ENCODE measurements at places on chromosomes 2 and 18.

GRCh38 chr2:19936203-19936602 lies 34.4 kb upstream of the TTC32 start:
- no peak for DNase-seq

- DNase-seq = peak; percentile 29
Observed at GRCh38 chr2:121036226-121036692, 248.7 kb downstream of the TFCP2L1 start.

DNA sequence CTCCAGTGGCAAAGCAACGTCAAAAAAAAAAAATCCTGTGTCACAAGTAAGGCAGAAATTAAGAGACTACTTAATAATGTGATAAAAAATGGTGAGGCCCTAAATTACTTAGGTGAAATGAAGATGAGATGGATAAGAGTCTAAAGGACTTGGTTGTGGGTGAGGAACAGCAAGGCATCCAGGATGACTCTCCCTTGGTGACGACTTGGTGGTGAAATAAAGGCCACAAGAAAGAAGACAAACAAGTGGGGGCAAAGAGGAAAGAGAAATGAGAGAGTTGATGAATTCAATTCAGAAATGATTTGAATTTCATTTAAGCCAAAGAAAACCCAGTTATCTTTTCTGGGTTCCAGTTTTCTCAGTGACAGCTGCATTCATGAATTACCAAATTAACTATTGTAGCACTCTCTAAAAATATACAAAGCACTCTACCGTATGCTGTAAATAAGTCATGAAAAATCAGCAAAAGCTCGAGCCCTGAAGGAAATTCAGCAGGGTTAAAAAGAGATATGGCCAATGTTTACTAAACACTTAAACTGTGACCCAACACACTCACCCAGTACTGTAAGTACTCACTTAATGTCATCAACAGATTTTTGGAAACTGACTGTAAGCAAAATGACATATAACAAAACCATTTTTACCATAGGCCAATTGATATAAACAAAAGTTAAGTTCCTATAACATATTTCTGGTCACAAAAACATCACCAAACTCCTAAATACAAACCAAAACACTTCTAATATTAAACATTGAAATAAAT lies 1.4 kb downstream of the METTL8 start:
- no peak for DNase-seq

GRCh38 chr2:26581991-26582842 lies 58.9 kb downstream of the CIB4 start:
- DNase-seq = no peak

GRCh38 chr2:112686348-112687217 lies 34.2 kb upstream of the NT5DC4 start:
- no peak for DNase-seq

- peak; percentile 58 for DNase-seq
Observed at GRCh38 chr2:215479121-215479520, 43.3 kb upstream of the FN1 start.

DNA sequence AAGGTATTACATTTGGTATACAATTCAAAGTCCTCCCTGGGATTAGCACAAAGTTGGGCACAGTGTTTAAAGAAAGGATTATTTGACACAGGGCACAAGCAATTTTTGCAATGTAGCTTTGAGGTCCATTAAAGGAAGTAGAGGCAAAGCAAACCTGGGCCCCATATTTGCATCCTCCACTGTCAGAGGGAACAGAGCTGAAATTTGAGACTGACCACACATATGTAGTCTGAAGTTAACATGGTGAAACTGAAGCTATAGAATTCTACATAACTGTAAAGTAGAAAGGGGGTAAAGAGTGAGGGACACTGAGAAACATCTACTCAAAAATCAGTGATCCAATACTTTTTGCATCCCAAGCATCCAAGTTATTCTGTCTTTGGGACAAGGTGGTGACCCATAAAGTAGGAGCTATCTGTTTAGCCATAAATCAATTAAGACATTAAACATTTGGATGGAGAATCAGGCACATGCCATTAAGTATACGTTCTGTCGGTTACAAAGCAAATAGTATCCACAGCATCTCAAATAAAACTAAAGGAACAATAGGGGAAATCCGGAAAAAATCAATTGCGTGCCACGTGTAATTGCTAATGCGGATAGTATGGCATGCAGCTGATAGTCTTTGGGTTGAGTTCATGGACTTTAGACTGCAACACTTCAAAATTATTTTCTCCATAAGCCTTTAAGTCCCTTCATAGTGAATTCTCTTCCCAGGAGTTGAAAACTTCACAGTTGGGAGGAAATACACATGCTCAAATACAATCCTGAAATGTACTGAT lies 72.6 kb downstream of the PLEKHM3 start:
- no peak for DNase-seq

- no peak for DNase-seq
Observed at GRCh38 chr18:44957461-44957860, 276.8 kb downstream of the SETBP1 start.

DNA sequence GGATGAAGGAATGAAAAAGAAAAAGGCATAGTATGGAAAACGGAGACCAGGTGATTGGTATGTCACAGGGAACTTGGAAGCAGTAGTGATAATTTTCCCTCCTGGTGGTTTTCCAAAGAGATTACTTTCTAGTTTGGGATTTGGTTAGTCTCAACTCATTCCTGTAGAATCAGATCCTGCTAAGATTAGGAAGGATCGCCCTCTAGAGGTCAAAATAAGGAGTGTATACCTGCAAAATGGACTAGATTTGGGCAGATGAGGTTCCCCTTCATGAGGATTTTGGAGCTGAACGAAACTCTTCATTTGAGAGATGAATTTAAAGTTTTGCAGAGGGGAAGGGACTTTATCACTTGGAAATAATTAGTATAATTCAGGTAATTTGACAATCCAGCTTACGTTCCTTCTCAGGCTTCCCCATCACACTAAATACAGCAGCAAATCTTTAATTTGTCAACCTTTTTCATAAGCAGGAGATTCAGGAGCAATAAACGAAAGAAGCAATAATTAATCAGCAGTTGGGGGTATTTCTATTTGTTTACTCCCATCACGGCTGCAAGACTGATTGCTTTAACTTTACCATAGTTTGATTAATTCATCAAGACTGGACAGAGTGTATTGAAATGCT lies 65.2 kb downstream of the CCDC195 start:
- DNase-seq = peak; percentile 62

DNA sequence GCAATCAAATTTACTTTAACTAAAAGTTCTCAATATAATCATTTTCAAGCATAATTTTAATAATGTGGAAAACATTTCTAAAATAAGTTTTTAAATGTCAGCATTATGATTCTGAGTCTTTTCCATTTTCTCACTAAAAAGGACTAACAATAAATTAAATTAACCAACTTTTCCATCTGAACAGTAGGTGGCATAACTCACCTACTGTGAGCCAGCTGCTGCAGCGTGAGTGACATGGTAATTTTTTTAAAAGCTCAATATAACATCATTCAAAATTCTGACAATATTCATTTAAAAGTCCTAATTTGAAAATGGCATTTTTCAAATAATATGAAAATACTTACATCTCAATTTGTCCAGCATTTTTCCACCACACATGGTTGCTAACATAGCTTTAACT lies 66.5 kb downstream of the DTNB start:
- DNase-seq = peak; percentile 48

- DNase-seq = no peak
Observed at GRCh38 chr2:12709207-12709522, 7.6 kb upstream of the TRIB2 start.

- no peak for DNase-seq
Observed at GRCh38 chr2:15768615-15769014, 171.7 kb upstream of the MYCN start.

GRCh38 chr2:59713577-59713976 lies 839.9 kb downstream of the BCL11A start:
- DNase-seq = no peak

- DNase-seq = no peak
Observed at GRCh38 chr2:147862859-147863516, 18.2 kb downstream of the ACVR2A start.

DNA sequence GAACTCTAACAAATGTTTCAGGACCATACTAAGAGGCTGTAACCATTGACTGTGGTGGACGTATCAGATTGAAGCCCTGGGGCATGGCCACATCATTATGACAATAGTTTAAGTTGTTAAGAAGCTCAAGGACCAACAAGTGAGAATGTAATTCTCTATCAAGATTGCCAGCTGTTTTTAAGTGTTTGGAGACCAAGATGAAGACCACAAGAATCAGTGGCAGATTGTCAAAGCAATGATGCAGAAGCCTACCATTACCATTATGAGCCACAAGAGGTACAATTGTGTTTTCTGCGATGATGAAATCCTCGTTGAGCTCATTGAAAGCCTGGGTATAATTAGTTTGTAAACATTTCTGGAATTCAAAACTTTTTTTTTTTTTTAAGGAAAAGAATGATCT lies 261.1 kb upstream of the ZEB2 start:
- peak; percentile 1 for DNase-seq

DNA sequence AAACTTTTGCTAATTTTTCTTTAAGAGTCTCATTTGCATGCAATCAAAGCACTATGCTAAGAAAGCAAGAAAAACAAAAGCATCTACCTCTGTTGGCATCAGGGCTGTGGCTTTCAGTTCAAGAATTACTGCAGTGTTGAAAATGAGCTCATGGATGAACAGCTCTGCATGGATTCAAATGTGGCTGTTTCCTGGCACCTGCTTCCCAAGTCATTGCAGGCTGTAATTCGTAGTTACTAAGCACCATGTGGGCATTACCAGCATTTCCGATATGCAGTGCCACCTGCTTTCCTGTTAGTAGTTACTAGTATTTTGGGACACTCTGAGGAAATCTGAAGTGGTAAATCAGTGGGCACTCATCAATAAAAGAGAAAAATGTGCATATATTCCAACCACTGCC lies 37.8 kb upstream of the FAM110C start:
- DNase-seq = no peak

DNA sequence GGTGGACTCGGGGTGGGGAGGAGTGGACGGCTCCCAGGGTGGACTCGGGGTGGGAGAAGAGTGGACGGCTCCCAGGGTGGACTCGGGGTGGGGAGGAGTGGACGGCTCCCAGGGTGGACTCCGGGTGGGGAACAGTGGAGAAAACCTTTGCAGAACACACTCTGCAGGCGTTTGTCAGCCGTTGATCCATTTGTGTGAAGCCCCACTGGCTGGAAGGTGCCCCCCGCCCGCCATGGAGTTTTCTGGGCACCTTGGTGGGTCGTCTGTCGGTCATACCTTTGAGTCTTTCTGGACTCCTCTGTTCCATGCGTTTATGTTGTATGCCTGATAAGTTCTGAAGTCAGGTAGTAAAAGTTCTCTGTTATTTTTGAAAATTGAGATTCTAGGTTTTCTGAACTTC lies 12.5 kb downstream of the CTDP1 start:
- DNase-seq = no peak

DNA sequence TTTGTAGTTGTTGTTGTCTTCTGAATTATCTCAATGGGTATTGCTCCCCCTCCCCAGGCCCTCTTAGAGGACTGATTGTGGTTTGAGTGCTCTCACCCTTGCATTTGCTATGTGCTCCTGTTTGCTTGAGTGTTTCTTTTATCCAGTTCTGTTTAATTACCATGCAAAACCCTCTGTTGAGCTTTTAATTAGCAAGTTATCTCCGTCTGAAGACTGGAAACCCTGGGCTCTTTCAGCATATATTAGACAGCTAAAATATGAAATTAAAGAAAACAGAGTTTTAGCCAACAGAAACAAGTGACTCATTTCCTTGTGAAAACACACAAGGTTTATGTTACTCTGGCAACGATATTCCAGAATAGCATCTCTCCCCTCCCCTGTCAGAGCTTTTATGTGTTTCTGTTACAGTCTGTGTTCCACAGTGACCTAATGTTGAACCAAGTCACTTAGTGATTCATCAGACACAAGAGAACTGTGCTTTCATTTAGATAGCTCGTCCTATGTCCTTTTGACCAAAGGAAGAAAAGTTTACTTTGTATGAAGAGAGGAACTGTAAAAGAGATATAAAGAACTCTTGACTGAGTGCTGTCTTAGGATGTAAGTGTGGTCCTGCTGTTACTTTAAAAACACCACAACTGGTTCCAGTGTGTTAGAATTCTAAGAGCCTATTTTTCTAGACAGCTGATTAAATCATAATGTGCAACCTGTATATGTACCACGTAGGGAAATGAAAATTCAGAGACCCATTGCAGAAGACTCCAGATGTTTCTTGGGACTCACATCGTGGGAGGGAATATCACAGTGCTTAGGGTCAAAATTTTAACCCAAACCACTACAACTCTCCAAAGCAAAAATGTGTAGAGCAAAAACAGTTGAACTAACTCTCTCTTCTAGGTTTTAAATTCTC lies 172.8 kb upstream of the RBMS1 start:
- DNase-seq = peak; percentile 99

- DNase-seq = no peak
Observed at GRCh38 chr2:220103596-220103995, 476.2 kb downstream of the SLC4A3 start.

- no peak for DNase-seq
Observed at GRCh38 chr2:216740557-216741222, 45.3 kb upstream of the IGFBP5 start.

DNA sequence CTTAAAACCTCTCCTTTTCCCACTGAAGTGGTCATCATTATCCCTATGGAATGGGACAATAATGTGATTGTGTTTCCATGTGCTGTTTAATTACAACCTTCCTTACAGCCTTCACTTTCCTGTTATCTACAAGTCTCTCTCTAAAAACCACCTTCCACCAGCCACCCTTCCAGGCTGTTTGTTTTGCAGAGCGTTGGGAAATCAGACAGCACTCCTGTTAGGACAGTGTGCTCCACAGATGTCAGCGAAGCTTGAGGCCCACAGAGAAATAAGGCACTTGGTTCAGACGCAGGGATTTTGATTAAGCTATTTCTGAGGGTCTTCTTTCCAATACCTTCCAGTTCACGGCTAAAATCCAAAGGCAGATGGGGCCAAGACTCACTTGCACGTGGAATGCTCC lies 32.3 kb upstream of the ASPRV1 start:
- no peak for DNase-seq

GRCh38 chr2:222946700-222947287 lies 86.0 kb downstream of the ACSL3 start:
- DNase-seq = no peak

DNA sequence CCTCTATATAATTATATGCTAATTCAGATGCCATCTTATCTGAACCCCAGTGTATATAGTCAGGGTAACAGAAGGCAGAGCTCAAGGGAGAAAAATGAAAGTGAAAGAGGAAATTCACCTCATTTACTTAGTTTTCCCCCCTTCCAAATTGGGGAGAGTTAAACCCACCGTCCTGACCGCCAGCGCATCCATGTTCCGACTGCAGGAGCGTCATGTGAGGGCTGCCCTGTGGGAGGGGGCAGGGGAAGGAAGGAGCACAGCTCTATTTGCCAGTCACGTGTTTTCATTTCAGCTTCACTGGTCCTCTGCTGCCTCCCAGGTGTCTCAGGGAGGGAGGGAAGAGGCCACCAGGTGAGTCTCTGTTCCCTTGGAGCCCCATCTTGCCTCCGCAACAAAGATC lies 13.2 kb downstream of the CNNM4 start:
- no peak for DNase-seq

- peak; percentile 80 for DNase-seq
Observed at GRCh38 chr2:119389615-119390306, 23.0 kb downstream of the DBI start.

Data from bronchial epithelial cell (primary cell).